Stimulated activated CD8-positive, alpha-beta memory T cell treated with anti-CD3 and anti-CD28 coated beads, Interleukin-7, amount 100 ng/mL, for 1 hour (primary cell): ENCODE measurements at places on chromosomes 7 and 10.

GRCh38 chr7:18499407-18500177 lies 4.0 kb downstream of the HDAC9 start:
- DNase-seq: no peak

DNA sequence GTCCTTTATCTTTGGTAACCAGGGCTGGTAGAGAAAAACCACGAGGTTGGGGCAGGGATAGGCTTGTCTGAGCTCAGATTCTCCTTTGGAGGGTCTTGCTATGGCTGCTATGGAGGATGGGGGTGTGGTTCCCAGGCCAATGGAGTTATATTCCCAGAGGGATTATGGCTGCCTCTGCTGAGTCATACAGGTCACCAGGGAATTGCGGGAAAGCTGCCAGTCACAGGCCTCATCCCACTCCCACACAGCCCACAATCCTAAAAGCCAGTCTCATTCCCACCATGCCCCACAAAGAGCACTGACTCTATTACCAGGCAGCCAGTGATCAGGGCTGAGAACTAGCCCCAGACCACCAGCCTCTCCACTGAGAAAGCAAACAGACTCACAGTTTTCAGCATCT lies 316.6 kb upstream of the TMEM229A start:
- no peak for DNase-seq

DNA sequence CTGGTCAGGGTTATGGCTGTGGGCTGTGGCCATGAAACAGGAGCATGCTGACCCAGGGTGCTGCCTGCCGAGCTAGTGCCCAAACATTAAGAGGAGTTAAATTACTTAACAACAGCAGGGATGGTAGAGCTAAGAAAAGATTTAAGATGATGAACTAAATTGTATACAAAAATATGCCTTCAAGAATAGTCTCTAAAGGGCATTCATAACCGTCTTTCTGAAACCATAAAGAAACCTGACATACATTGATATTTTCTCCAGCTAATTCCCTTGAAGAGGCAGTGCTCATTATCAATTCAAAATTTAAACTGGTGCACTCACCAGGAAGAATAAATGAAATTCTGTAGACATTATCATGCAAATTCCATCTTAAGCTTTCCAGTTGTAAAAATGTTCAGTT lies 265.8 kb upstream of the TAC1 start:
- DNase-seq: no peak

DNA sequence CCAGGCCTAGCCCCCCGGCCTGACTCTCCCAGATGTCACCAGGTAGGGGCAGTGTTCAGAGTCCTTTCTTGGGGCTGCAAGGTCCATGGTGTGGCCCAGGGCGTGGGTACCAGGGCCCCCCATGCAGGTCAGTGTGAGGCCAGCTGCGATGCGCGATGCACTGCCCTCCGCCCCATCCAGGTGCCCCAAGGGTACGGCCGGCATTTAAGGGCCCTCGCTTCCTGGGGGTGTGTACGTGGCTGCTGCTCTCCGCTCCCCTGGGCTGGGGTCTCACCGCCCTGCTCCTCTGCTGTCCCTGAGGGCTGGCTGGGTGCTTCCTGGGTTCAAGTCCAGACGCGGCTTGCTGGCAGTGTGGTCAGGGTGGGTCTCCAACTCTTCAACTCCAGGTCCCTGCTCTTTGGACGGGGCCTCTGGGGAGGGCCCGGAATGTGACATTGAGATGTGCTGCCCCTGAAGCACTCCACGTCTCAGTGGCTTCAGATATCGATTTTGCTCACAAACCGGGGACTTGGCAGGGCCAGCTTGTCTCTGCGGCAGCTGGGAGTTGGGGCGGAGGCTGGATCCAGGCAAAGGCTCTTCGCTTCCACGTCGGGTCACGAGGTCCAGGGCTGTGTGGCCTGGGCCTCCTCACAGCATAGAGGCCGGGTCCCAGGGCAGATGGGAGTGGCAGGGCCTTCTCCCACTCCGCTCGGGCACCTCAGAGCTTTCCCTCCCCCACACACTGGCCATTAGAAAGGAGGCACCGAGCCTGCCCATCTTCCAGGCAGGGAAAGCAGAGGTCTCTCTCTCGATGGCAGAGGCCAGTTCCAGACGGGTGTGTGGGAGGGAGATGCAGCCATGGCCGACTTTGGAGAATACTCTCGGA lies 93.2 kb downstream of the UNCX start:
- DNase-seq: no peak

- no peak for DNase-seq
These were observed 104.4 kb upstream of the FGFR2 start for GRCh38 chr10:121702351-121703320.

GRCh38 chr7:74344132-74344496 lies 54.9 kb downstream of the CLIP2 start:
- DNase-seq: no peak

- no peak for DNase-seq
These were observed 86.6 kb upstream of the INSYN2A start for GRCh38 chr10:127283017-127283416.

DNA sequence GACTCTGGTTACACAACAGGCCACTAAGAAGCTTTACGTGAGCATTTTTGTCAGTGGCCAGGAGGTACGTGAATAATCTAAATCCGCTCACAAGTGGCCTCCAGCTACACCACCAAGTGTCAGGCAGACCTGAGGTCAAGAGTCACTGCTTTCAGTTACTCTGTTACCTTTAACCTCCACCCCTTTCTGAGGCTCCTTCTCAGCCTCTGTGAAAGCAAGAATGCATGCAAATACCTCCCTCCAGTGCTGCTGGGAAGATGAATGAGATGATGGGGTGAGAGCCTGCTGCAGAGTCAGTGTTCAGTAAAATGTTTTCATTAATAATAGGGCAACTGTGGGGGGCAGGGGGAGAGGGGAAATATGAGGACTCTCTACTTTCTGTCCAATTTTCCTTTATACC lies 11.2 kb downstream of the DDC start:
- no peak for DNase-seq

DNA sequence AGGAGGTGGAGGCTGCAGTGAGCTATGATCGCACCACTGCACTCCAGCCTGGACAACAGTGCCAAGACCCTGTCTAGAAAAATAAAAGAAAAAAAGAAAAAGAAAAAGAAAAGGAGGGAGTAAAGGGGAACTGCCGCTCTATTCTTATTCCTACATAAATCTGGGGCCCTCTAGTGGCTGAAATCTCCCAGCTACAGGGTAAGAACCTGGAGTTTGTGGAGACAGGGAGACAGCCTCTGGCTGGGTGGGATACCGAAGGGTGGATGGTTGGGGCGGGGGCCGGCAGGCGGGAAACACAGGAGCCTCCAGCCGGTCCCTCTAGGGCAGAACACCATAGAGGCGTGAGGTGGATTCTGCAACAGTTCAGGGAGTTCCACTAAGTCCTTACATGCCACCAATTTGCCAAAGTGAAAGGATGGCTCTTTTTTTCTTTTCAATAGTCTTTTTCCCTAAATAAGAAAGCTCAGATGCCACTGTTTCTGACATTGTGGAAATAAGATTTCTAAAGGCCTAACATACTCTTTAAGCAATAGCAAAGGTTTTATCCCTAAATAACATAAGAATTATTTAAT lies 117.3 kb downstream of the SVIL start:
- DNase-seq: no peak

DNA sequence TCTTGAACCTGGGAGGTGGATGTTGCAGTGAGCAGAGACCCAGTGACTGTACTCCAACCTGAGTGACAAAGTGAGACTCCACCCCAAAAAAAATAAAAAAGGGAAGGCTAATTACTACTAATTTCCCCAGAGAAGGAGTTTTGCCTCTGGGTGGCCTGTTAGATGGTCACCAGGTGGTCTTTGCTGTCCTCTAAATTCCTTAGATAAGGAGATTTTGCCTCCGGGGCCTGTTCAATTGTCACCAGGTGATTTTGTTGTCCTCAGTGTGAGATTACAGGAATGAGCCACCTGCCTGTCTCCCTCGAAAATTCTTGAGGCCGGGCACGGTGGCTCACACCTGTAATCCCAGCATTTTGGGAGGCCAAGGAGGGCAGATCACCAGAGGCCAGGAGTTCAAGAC lies 24.4 kb upstream of the ZMIZ2 start:
- no peak for DNase-seq

DNA sequence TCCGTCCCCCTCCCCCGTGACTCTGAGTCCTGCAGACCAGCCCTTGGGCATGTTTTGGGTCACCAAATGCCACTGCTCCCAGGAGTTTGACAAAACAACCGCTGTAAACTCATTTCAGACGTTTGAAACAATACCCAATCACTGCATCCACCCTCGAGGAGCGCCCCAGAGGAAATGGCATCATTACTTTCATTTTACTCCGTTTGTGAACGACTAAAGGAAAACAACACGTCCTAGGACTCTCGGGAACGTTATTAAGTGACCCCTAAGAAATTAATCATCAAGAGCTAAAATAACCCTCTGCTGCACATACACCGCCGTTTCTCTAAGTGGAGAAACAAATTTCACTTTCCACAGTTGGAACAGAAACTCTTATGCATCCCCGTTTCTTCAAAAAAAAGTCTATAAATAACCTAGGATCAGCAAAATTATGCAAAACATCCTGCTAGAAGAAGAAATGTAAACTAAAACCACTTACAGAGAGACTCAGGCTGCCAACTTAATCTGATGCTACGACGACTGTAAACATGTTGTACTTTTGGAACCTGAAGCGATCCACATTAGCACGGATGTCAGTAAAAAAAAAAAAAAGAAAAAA lies 109.9 kb upstream of the EFCAB10 start:
- no peak for DNase-seq

- DNase-seq: no peak
These were observed 173.8 kb downstream of the TMEM26 start for GRCh38 chr10:61279400-61279799.

DNA sequence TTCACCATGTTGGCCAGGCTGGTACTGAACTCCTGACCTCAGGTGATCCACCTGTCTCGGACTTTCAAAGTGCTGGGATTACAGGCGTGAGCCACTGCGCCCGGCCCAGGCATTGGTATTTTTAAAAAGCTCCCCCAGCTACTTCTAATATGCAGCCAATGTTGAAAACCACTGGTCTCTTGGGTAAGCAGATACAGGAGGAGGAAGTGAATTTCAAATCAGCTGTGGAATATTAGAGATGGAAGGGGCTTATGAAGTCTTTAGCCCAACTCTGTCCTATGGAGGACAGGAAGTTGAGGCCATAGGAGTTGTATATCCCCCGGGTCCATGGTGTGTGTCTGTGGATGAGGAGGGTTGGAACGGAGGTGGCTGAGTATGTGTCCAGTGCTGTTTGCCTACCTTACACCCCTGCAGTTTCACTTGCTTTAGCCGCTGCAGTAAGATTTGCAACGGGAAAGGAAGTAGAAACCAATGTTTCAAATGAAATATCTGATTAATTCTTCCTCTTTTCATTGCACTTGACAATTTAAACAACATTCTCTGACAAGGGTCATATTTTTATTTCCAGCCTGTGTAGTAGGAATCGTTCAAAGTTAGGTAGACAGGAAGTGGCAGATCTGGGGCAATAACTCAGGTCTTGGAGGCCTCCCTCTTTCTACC lies 3.4 kb downstream of the PDE6C start:
- no peak for DNase-seq

- no peak for DNase-seq
These were observed 183.2 kb downstream of the PDE1C start for GRCh38 chr7:31887006-31887405.

DNA sequence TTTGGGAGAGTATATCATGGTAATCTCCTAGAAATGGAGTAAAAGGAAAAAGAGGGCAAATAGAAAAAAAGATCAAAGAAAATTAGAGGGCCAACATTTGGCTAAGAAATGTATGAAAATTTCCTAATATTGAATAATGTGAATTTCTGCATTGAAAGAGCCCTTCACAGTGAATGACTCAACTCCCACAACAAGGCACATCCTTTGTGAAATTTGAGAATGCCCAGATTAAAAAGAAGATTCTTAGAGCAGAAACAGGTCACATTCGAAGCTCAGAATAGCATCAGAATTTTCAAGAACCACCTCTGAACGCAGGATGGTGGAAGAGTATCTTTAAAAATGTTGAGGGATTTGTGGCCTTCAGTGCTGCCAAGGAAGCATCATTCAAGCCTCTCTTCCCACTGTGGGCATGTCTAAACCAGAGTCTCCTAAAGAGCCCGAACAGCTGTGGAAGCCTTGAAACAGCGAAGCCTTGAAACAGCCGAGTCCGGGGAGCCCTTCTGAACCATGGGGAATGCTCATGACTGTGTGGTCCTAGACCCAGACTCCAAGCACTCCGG lies 43.6 kb downstream of the GUSB start:
- no peak for DNase-seq

DNA sequence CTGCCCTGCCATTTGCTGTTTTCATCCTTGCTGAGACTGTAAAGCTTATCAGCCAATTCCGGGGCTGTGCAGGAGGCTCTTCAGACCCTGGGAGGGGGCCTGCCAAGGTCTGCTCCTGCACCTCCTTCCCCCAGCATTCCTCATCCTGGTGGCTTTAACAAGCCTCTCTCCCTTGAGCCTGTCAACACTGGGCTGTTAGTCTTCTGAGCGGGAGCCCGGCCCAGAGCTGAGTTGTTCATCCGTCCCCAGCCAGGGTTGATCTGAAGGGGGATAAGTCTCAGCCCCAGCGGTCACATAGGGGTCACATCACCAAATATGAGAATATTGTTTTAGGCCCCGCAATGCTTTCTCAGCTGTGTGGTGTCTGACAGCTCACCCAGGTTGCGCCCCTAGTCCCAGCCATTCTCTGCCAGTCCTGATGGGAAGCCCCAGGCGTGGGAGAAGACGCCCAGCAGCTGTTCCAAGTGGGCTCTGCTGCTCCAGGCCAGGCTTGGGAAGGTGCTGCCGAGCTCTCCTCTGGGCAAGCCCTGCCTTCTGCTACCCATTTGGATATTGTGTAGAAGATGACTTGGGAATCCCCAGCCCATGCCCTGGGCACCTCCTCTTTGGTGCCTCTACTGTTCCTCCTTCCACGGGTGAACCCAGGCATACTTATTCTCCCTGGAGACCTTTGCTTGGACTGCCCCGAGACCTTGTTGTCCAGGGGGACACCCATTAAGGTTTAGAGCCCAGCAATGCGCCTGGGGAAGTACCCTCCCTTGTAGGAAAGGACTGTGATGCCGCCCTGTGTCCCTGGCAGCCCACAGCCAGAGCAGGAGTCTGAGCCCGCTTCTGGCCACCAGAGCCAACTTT lies 23.5 kb upstream of the TRIM8 start:
- DNase-seq: no peak

GRCh38 chr10:98374217-98374985 lies 40.6 kb downstream of the PYROXD2 start:
- no peak for DNase-seq

DNA sequence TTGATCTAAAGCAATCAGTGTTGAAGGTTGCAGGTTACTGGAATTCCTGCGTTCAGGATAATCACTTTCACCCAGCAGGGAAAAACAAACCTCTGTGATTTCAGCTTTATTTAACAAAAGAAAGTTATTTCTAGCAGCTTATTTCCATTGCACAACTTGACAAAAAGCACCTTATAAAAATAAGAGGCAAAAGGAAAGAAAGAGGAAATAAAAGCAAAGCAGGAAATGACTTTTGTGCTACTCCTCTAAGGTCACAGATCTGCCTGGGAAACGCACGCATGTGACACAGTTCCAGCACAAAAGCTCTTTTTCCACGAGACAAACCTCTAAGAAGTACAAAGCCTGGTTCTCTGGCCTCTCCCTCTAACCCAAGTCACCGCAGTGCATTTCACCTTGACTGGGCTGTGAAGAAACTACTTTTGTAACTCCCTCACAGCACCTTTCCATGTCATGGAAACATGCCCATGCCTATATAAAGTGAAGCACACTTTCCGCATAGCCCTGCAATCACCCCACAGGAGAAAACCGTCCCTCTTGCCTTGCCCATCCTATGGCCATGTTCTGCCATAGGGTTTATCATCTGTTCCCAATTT lies 870 bp downstream of the ANK3 start:
- DNase-seq: no peak

GRCh38 chr10:100508691-100509150 lies 10.9 kb downstream of the SEC31B start:
- DNase-seq: no peak

GRCh38 chr7:90178679-90179278 lies 24.5 kb downstream of the STEAP1 start:
- DNase-seq: no peak
